ENCODE measurements at places on chromosomes 7 and 10.
A peak's percentile ranks its signal among the peaks of the same experiment; 100 is the strongest.

DNA sequence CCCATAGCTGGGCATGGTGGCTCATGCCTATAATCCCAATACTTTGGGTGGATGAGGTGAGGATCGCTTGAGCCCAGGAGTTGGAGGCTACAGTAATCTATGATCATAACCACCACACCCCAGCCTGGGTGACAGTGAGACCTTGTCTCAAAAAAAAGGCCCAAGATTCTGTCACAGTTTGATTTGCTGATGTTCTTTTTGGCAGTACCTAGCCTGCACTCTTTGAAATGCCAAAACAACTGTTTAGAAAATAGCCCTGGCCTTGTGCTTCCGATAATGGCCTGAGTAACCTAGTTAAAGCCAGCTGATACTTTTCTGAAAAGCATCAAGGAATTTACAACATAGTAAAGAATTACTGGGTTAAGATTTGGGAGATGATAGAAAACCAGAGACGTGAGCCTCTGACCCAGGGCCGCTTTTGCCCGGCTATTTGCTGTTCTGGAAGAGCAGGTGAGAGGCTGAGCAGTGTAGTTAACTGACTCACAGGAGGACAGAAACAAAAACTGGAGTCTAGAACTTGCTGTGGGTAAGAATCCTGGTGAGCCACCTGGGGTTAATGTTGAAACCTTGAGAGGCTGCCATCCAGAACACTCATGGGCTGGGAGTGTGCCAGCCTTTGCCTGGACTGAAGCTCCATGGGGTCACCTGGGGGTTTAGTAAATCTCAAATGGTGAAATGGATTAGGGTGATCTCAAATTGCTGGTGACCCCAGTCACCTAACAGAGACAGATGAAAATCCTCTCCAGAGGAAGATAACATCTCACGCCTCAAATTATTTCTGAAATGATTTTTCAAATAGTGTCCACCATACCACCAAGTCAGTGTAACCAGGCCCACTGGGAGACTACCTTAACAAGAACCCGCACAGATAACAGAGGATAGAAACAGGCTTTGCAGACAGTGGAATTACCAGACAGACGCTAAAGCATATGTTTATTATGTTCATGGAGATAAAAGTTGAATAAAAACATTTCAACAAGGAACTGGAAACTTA is 51.8 kb downstream of the GALNT11 start:
- no peak for DNase-seq

GRCh38 chr7:101911800-101912715 is 94.6 kb downstream of the CUX1 start:
- DNase-seq: peak; percentile 72

DNA sequence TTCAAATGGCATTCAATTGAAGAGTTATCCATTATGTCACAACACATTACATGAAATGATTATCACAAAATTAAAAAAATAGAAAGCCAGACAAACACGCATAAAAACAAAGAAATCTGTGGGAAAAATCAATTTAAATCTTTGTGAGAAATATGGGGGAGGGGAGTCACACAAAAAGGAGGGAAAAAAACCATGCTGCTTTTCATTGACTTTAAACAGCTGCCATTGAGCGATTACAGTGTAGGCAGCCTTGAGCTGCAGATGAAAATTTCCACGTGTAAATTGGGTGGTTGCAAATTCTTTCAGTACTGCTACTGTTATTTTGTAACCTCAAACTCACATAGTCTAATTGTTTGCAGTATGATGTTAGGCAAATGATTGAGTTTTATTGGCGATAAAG is 889.9 kb upstream of the PHF14 start:
- no peak for DNase-seq

GRCh38 chr7:69596723-69597277 is 1.5 kb upstream of the AUTS2 start:
- no peak for DNase-seq

DNA sequence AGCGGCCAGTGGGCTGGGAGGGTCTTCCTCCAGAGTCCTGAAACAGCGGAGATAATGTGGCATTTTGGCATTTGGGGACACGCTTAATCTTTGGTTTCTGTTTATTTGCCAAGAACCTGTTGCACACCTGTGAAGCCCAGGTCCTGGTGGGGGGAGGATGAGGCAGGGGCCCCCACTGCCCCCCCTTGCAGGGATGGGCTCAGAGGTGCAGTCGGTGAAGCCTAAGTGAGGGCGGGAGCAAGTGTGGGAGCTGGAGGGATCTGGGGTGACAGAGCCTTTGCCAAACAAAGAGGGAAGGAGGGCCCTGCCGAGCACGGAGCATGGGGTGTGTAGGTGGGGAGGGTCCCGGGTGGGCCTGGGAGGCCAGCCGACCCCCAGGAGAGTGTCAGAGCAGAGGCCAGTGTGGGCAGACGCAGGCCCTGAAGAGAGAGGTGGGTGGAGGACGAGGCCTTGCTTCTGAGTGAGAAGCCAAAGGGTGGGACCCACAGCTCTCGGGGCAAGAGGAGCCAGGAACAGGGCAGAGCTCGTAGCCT is 62.1 kb upstream of the ADGRA1 start:
- no peak for DNase-seq

DNA sequence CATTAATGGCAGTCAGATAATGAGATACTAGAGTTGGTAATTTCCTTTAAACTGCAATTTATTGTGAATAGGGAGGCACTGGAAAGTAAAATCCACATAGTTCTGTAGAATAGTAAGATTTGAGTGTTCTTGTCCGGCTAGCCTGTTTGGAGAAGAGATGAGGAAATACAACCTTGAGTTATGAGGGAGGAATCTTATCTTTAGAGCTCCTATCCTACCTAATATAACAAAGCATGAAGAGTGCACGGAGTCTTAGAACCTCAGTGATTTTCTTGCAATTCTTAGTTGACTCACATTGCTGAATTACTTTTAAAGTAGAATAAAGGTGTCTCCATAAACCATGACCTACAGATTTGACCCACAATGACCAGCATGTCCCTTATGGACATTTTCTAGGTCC is 73.4 kb downstream of the ATAD1 start:
- no peak for DNase-seq

- DNase-seq: peak; percentile 13
Measured at GRCh38 chr7:82017334-82017943, 247.6 kb upstream of the HGF start.

- DNase-seq: no peak
Measured at GRCh38 chr10:92567952-92568600, 5.8 kb downstream of the IDE start.

- DNase-seq: no peak
Measured at GRCh38 chr7:148954766-148955165, 70.7 kb upstream of the EZH2 start.

DNA sequence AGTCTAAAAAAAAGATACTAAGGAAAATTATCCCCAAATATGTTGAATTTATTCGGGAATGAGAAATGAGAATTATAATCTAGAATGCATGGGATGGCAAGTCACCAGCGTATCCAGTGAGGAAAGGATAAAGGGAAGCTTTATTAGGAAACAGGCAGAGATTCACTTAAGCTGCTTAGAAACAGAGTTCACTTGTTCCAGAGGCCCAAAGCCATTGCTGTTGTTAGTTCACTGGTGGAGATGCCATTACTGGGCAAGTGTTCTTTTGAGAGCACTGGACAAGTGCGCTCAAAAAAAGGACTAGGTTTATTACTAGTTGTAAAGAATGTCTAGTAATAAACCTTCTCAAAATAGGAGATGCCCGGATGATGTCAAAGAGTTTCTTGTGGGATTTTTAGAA is 51.2 kb downstream of the MICU1 start:
- no peak for DNase-seq

GRCh38 chr10:76922666-76923065 is 714.9 kb downstream of the KCNMA1 start:
- DNase-seq: no peak

DNA sequence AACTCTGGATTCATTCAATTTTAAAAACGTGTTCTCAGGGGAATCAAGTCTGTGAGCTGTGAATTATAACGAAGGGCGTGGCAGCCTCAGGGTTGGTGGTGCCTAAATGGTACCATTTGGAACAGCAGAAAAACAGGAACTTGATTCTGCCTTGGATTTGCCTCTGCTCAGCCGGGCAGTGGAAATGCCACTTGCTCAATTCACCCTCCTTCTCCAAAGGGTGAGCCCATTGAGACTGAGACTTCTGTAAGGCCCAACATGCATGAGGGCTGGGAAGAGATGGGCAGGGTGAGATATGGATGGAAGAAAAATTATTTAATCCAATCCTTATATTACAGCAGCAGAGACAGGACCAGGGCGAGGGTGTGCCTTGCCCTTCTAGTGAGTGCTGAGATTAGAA is 107.1 kb upstream of the HABP2 start:
- no peak for DNase-seq

DNA sequence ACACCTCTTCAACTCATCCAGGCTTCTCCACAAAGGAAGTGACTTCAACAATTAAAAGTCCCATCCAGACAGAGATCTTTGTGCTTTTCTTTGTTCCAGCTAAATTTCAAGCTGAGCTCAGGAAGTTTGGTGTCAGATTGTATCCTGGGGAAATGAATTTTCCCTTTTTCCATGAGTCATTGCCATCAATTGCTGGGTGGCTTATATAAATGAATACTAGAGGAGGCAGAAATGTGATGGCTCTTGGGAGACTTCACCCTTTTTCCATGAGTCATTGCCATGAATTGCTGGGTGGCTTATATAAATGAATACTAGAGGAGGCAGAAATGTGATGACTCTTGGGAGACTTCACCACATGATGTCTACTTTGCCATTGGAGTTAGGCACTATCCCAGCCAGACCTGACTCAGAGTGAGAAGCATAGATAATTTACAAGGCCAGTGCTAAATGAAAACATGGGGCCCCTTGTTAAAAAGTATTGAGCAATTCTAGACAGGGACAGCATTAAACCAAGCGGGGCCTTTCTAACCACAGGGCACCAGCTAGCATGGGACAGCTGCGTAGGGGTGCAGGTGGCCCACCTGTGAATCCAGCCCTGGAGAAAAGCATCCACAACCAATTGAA is 339.2 kb upstream of the PODXL start:
- peak; percentile 11 for DNase-seq

GRCh38 chr10:80477813-80478212 is 23.7 kb downstream of the TSPAN14 start:
- DNase-seq: no peak

DNA sequence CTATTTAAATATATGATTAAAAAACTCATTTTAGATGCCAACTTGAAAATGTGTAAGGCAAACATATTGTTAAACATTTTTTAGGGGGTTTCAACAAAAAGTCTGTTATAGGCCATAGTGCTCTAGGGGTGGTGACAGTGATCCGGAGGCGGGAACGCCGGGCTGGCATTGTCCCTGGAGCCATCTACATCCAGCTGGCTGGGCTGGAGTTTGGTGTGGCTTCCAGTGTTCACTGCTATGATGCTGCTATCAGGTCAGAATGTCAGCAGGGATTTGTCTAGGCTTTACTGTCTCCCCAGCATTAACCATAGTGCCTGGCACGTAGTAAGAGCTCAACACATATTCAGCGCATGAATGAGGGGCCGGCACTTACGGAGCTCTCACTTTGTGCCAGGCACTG is 1.9 kb upstream of the SLC18A2 start:
- no peak for DNase-seq

DNA sequence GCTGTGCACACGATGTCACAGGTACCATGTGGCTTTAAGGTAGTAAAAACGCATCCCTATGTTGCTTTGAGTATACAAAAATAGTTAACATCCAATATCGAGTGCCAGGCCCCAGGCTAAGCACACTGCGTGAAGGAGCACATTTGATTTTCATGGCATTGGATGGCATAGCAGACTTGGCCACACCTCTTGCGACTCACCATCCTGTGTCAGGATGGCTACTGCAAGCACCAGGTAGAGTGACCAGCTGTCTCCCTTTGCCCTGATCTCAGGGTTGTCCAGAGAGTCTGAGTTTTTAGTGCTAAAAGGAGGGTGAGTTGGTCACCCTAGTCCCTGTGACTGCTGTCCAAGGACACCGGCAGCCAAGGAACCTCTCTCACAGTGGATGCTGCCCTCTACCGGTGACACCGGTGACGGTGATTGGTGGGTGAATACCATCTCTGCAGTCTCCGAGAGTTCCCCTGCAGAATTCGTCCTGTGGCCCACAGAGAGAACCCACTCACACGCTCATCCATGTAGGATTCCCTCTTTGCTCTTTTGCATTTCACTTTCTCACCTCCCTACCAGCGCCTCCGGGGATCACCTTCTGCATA is 76.1 kb downstream of the BICC1 start:
- DNase-seq: no peak

GRCh38 chr10:101071267-101071884 is 9.6 kb downstream of the KAZALD1 start:
- no peak for DNase-seq

DNA sequence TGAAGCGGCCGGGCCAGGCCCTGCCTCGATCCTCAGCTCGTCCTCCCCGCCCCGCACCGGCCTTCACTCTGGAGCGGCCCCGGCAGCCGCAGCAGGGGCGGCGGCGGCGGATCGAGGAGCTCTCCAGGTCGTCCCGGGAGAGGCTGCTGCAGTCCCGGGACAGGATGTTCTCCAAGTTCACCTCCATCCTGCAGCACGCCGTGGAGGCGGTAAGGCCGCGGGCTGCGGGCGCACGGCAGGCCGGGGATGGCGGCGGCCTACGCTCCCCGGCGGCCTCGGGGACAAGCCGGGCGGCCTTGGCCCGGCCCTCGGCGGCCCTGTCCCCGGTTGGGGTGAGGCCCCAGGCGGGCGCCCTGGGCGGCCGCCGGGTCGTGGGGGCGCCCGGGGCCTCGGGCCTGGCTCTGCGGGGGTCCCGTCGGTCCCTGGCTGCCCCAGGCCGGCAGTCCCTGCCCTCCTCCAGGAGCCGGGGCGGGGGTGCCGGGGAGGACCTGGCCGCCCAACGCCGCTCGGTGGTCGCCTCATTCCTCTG is 399 bp downstream of the FHIP2A start:
- no peak for DNase-seq

DNA sequence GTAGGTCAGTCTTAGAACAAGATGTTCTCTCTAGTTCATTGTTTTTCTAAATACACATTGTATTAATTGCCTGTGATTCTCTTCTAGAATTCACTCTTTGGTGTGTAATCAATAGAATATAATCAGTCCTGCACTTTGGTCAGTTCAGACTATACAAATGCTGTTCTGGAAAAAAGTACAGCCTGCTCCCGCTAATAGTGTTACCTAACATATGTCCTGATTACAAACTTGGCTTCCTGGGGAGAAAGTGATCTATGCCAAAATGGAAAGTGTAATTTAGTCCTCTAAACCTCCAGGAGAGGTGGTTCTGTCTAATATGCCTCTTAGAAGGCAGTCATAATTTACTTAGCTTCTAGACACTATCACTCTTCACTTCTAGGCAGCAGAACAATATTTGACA is 215.5 kb downstream of the SEMA3D start:
- DNase-seq: no peak

DNA sequence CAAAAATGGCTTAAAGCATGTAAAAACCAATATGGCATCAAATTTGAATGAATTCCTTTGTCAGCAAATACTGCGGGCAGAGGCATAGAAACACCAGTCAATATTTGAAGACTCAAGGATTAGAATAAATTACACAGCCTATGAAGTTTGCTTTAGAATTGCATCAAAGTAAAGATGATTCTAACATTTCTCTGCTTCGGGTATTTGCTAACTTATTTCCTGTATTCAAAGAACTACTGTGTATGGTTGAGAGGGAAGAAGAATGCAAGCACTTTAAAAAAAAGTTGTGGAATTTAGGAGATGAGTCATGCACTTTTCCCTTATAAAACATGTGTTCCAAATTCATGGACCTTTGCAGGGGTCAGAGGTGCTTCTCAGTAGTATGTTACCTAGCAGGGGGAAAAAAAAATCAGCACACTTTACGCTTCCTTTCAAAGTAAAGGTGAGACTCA is 90.1 kb downstream of the PIP4K2A start:
- DNase-seq: peak; percentile 26

GRCh38 chr10:120979435-120980278 is 128.5 kb downstream of the WDR11 start:
- no peak for DNase-seq

Data from AG04450 (cell line).